ENCODE measurements at places on chromosomes 11 and 22. TPM values are rescaled to one million over a fixed set of nuclear protein-coding genes. Genes with fewer than 3 reads are reported as not detected.

The MS4A15 gene
- not detected for total RNA-seq

The RPS6KA4 gene
- 39.0 TPM for total RNA-seq

The P4HA3 gene
- not detected for total RNA-seq

The ANO1 gene
- total RNA-seq: not detected

The EHF gene
- not detected for total RNA-seq

The WNT7B gene
- total RNA-seq: not detected

The FAM227A gene
- 0.89 TPM for total RNA-seq

The C11orf98 gene
- 133 TPM for total RNA-seq

The CHKB gene
- 101 TPM for total RNA-seq

The GLB1L3 gene
- total RNA-seq: 4.0 TPM

The FRMD8 gene
- 54.7 TPM for total RNA-seq

DNA sequence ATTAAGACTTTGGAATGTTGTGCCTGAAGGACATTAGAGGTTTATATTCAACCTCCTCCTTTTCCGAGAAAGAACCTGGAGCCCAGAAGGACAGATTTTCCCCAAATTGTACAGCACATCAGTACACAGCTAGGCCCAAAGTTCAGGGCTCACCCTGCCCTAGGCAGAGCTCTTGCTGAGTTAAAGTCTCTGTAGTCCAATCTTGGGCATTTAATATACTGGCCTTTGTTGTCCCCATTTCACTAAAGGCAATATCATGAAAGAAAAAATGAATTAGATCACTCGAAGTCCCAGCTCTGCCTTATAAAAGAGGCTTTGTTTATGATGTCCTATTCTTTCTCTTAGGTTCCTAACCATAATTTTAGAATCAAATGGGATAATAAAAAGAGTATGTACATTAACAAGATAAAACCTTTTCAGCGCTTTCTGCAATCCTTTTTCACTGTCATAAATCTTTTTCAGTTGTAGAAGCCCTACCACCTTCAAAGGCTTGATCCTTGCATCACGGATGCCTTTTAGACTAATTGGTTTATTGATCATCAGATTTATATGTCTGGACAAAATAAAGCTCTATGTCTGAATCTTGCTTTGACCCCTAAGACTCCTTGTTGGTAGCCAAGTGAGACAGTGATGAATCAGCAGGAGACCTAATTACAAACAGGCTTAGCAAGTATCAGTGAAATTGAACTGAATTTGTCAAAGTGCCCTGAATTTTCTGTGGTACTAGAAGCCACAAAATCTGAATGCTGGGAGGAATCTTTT lies 39.8 kb downstream of the RELT start:
- H3K27me3 ChIP-seq: no peaks in the 10 kb centered on the region
- DNase-seq: no peak
- H3K27ac ChIP-seq: no peak overlapping the region
- peaks cover 12% of the 10 kb centered on the region for H3K4me1 ChIP-seq
- H3K36me3 ChIP-seq: peaks cover 19% of the 10 kb centered on the region

- no peak overlapping the region for H3K4me3 ChIP-seq
- no peaks in the 10 kb centered on the region for H3K36me3 ChIP-seq
Measured at GRCh38 chr22:45867118-45867905, 109.7 kb downstream of the WNT7B start.

DNA sequence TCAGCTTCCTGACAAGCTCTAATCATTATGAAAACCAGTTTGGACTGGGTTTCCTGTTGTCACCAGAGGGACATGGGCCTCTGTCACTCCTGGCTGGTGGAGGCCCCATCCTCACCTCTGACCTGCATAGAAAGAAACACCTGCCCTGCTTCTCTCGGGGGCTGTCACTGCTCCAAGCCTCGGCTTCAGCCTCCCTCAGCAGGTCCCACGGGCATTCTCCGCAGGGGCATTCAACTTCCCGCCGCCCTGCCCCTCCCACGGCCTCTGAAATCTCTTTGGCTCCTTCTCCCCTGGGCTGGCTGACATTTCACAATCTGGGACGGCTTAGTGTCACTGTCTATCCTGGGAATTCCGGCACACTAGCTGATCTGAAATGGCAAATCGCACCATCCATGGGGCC lies 257.9 kb downstream of the CTTN start:
- no peak for DNase-seq
- no peak overlapping the region for H3K27ac ChIP-seq
- H3K36me3 ChIP-seq: no peaks in the 10 kb centered on the region
- no peaks in the 10 kb centered on the region for H3K4me1 ChIP-seq
- no peak overlapping the region for H3K4me3 ChIP-seq

- H3K27me3 ChIP-seq: no peaks in the 10 kb centered on the region
- H3K36me3 ChIP-seq: no peaks in the 10 kb centered on the region
- H3K27ac ChIP-seq: no peak overlapping the region
- no peak for DNase-seq
Measured at GRCh38 chr22:40654522-40655167, 18.1 kb upstream of the MRTFA start.

DNA sequence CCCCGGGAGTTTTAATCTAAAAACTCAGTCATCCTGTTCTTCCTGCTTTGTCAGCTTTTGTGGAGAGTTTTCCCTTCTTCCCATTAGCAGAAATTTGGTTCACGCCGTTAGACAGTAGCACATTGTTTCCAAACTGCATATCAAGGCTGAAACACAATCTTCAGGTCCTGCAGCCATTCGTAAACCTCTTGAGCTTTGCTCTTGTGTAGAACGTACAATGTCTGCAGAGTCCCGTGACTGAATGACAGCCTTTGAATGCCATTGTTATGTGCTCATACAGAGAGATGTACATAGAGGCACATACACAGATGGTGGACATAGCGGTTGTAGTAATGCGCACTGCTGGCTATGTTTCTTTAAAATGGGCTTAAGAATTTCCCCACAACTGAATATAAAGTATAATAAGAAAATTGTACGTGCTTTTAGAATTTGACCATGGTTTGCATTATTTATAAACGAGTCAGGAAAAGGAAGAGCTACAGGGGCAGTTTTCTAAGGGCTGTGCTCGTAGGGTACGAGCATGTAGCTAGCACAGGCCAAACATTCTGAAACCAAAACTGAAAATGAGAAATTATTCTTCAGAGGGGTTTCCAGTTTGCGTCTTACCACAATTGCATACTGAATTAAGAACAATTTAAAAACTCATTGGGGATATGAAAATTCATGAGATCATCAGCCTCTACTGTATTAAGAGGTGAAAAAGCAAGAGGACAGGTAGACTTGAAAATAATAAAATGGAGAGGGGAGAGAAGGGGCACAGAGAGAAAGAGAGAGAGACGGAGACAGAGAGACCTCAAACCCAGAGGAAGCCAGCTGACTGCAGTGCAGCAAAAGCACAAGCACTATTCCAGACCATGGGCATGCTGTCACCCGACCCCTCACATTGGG lies 310.1 kb downstream of the CADM1 start:
- peak overlapping the region; percentile 63 for H3K4me3 ChIP-seq
- H3K4me1 ChIP-seq: no peaks in the 10 kb centered on the region
- H3K27ac ChIP-seq: peak overlapping the region; percentile 82
- DNase-seq: no peak
- H3K36me3 ChIP-seq: no peaks in the 10 kb centered on the region
- no peaks in the 10 kb centered on the region for H3K27me3 ChIP-seq

DNA sequence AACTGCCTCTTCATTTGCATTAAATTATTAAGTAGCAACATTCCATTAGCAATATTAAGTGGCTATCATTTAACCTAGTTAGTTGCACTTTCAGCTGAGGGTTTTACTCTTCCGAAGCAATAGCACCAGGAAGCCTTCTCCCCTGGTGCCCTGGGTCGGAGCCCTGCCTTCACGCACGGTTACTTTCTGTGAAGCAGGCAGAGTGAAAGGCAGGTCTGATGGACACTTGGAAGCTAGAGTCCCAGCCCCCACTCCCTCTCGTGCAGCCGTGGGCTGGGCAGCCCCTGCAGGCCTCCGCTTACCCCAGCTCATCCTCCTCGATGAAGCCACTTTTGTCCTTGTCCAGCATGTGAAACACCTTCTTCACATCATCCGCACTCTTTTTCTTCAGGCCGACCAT lies 2.0 kb downstream of the PVALB start:
- no peak overlapping the region for H3K4me3 ChIP-seq
- peaks cover 10% of the 10 kb centered on the region for H3K4me1 ChIP-seq
- peaks cover 58% of the 10 kb centered on the region for H3K27me3 ChIP-seq
- no peaks in the 10 kb centered on the region for H3K36me3 ChIP-seq

- H3K4me3 ChIP-seq: no peak overlapping the region
- H3K36me3 ChIP-seq: no peaks in the 10 kb centered on the region
- no peak for DNase-seq
- H3K27ac ChIP-seq: no peak overlapping the region
Measured at GRCh38 chr11:36243641-36244040, 45.6 kb downstream of the COMMD9 start.

- H3K4me1 ChIP-seq: no peaks in the 10 kb centered on the region
- no peak overlapping the region for H3K4me3 ChIP-seq
- H3K27ac ChIP-seq: no peak overlapping the region
- H3K36me3 ChIP-seq: no peaks in the 10 kb centered on the region
Measured at GRCh38 chr22:42430528-42431125, 1.6 kb downstream of the NFAM1 start.

DNA sequence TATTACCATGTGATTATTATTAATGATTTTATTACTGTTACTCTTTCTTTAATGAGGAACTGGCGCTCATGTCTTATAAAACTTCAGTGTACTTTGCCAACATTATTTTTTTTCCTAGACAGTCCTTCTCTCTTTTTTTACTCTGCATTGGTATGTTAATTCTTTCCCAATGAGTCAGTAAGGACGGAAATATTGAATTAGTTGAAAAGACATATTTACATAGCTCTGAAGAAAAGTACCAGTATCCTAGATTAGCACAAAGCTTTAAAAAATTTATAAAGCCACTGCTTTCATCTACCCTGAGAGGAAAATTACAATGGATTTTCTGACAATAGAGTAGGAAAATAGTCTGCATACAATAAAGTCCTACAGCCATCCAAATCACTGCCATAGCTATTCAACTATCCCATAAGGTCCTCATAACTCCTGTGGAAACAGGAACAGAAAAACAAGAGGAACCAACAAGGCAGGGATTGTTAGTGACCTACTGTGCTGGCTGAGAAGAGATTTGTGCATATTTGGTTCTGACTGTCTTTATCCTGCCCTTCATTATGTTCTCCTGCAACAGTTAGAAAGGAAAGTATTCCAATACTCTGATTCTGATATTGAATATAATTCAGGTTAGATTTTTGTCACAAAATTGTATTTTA lies 314.4 kb downstream of the AASDHPPT start:
- H3K36me3 ChIP-seq: no peaks in the 10 kb centered on the region
- H3K27me3 ChIP-seq: no peaks in the 10 kb centered on the region
- no peak overlapping the region for H3K27ac ChIP-seq
- no peaks in the 10 kb centered on the region for H3K4me1 ChIP-seq
- no peak overlapping the region for H3K4me3 ChIP-seq

GRCh38 chr11:86524620-86525352 lies 147.6 kb downstream of the ME3 start:
- H3K4me3 ChIP-seq: no peak overlapping the region
- no peak for DNase-seq
- no peaks in the 10 kb centered on the region for H3K36me3 ChIP-seq
- H3K27me3 ChIP-seq: no peaks in the 10 kb centered on the region

DNA sequence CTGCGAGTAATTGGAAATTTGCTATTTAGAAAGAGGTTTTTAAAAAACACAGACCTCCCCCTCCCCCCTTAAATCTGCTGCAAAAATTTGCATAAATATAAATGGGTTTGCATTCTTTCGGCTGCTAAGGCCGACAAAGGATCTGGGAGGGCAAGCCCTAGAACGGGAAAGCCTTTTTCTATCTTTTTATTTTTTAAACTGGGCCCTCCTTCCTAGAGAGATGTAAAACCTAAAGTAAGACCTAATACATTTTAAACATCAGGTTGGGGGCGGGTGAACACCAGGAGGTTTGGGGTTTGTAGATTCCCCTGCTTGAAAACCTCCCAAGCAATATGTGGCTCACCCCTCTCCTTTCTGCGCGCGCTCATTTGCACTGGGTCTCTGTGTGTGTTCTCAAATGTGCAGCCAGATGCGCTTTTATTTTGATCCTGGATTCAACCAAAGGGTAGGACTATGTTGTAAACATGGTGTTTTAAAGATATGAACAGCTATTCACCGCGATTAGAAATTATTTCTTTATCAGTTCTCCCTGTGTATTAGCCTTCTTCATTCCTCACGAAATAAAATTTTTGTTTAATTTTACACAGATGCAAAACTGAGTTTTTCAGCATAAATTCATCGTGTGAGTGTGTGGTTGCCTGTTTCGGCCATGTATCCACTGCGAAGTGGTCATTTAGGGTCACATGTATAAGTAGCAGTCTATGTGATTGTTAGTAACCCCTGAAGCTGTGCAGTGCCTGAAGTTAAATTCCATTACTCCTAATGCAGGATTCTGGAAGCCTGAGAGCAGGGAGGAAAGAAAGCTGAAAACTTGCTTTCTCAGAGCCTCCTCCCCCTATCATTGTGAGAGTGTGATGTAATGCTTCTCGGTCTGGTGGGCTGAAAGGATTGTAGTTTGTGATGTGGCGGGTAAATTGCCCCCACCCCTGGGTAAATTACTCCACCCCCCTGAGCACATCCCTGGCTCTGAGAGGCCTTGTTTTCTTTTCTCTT lies 988 bp downstream of the TNRC6B start:
- DNase-seq: peak; percentile 69
- H3K4me3 ChIP-seq: peak overlapping the region; percentile 94
- H3K27me3 ChIP-seq: no peaks in the 10 kb centered on the region
- H3K27ac ChIP-seq: peak overlapping the region; percentile 91

DNA sequence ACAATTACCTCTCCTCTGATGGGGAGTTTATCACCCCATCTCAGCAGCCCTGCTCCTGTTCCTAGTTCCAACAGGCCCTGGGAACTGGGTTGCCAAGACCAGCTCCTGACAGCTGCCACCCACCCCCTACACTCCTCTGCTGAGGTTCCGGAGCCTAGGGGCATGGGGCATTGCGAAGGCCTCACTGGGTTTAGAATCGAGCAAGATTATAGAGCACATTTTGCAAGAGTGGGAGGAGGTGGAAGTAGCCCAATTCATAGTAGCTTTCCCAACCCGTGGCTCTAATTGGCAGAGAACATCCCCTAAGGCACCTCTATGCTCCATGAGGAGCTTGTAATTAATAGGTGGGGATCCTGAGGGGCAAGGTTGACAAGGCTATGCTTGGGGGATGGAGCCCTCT lies 23.0 kb downstream of the MYEOV start:
- no peaks in the 10 kb centered on the region for H3K27me3 ChIP-seq
- DNase-seq: no peak
- no peak overlapping the region for H3K4me3 ChIP-seq
- no peak overlapping the region for H3K27ac ChIP-seq
- H3K4me1 ChIP-seq: peaks cover 15% of the 10 kb centered on the region

DNA sequence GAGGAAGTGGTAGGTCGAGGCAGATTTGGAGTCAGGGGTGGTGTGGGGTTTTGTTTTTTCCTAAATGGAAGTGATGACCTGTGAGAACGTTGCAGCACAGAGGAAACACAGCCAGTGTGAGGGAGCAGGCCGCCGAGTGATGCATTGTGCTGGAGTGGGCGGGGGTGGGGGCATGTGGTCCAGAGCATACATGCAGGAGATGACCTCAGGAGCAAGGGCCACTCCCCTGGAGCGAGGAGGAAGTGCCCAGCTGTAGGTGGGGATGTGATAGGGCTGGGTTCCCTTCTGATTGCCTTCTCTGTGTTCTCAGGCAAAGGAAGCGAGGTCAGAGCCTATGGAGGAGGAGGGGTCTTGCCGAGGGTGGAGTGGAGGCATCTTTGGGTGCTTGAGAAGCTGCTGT lies 81.4 kb downstream of the PPP6R3 start:
- peaks cover 77% of the 10 kb centered on the region for H3K36me3 ChIP-seq
- H3K4me1 ChIP-seq: peaks cover 36% of the 10 kb centered on the region
- peak overlapping the region; percentile 50 for H3K27ac ChIP-seq
